ENCODE measurements at places on chromosomes 2 and 18.
A peak's percentile ranks its signal among the peaks of the same experiment; 100 is the strongest.

DNA sequence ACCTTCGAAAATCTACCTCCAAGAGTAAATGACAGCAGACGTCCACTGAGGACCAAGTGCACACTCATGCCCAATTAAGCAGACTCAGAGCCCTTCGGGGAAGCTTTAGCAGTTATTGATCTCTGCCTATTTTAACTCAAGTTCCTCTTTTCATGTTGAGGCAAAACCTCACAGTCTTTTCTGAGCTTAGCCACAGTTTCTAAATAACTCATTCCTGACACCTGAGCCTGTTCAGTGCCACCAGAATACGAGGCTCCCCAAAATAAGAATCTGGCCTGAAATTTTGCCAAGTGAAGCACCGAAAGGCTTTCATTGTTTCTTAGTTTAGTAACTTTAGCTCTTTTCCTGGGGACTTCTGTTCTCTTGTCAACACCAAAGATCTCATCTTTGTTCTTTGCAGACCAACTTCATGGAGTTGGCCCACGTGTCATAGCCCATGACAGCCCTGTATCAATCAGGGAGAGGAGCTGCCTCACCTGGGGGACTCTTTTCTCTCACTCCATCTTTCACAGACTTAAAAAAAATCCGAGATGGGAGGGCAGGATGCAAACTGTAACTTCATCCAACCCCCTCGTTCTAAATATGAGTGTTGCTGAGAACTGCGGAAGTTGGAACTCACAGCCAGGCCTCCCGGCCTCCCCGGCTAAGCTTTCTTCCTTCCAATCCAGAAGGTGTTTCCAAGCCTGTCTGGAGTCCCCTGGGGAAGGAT is 22.2 kb downstream of the INPP5D start:
- DNase-seq = no peak

- DNase-seq = no peak
Observed at GRCh38 chr18:78304192-78305164, 675.1 kb upstream of the SALL3 start.

- peak; percentile 8 for DNase-seq
Observed at GRCh38 chr2:28049416-28049815, 158.9 kb downstream of the BABAM2 start.

- DNase-seq = peak; percentile 66
Observed at GRCh38 chr18:55083461-55083860, 124.2 kb upstream of the CCDC68 start.

- no peak for DNase-seq
Observed at GRCh38 chr18:58496937-58497336, 132.0 kb downstream of the ALPK2 start.

DNA sequence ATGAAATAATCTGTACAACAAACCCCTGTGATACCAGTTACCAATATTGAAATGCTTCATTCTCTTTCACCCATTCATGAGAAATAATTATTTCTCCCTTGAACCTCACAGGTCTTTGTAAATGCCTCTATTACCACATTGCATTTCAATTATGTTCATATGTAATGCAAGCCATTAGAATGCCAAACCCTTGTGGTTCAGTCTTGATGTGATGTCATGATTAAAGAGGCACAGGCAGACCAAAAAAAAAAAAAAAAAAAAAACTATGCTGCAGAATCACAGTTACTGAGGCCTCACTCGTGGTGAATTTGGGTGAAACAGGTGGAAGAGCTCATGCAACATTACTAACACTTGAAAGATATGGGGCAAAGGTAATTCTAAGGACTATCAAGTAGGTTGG is 9.4 kb upstream of the EPG5 start:
- DNase-seq = no peak

- DNase-seq = no peak
Observed at GRCh38 chr2:232870766-232871371, 805 bp downstream of the SNORC start.

- no peak for DNase-seq
Observed at GRCh38 chr2:54541995-54542394, 85.9 kb downstream of the SPTBN1 start.

GRCh38 chr2:9244985-9245544 is 38.5 kb downstream of the ASAP2 start:
- no peak for DNase-seq

GRCh38 chr2:43898134-43898837 is 59.5 kb downstream of the ABCG8 start:
- no peak for DNase-seq

DNA sequence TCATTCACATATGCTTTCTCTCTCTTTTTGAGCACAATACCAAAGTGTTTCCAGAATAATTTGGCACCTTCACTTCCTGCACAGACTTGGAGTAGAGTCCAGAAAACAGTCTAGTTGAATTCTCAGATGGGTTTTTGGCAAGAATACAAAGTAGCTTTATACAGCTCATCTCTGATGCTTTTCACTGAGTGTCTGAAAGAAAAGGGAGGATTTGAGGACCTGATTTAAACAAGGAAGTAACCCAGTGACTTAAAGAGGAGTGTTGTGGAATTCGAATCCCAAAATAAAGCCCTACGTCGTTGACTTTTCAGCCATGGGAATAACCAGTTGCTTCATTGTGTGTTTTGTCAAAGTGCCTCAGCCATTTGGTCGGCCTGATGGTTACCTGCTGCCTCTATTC is 31.8 kb downstream of the METAP1D start:
- no peak for DNase-seq
